ENCODE measurements at places on chromosomes 6 and 20.

GRCh38 chr6:41122918-41123317, 31.2 kb downstream of the TREML1 start:
- no peak for DNase-seq

DNA sequence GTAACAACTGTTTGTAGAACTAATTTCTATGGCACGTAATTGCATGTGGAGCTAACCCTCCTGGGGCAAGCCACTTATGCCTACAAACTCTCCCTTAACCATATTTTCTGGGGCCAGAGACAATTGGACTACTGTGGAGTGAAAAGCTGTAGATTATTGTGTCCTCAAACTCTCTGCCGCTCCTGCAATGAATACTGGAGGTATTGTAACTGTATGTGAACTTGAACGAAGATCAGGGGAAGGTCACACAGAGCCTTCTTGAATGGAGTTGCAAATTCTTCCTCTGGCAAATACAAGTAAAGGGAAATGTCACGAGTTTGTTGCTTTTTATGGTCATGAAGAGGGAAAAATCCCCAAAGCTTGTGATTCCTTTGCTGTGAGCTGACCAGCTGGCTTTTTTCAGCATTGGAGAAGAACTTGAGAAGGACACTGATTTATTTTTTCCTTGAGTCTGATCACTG, 18.2 kb downstream of the AKAP12 start:
- DNase-seq, result no peak

- DNase-seq, result no peak
These were observed 65.0 kb upstream of the VSTM2L start for GRCh38 chr20:37837924-37838323.

GRCh38 chr20:16955971-16956370, 207.8 kb downstream of the OTOR start:
- no peak for DNase-seq

DNA sequence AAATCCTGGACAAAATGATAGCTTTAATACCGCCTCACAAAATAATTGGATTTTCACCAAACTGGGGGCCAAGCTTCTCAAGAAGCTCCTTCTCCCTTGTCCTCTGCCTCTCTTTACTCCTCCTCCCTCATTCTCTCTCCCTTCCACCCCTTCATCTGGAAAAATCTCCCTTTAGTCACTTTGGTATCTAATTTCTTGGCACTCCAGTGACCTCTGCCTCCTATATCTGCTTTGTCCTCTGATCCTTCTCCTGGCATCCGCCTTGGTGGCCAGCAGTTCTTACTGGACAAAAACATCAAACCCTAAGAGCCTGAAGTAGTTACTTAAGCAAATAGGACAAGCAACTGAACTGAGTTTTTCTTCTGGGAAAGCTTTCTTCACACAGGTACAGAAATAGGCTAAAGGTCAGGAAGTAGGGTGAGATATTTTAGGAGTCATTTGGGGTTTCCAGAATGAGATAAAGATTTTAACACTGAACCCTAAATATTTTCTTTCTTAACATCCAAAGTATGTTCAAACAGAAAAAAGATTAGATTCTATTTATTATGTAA, 220.7 kb downstream of the ARHGAP18 start:
- no peak for DNase-seq

DNA sequence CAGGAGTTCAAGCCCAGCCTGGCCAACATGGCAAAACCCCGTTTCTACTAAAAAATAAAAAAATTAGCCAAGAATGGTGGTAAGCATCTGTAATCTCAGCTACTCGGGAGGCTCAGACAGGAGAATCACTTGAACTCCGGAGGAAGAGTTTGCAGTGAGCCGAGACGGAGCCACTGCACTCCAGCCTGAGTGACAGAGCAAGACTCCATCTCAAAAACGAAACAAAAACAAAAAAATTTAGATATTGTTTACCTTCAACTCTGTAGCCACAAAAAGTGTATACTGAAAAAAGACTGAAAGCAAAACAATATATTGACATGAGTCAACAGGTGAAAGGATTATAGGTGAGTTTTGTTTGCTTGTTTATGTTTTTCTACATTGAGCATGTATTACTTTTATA, 30.6 kb upstream of the TAB2 start:
- no peak for DNase-seq

DNA sequence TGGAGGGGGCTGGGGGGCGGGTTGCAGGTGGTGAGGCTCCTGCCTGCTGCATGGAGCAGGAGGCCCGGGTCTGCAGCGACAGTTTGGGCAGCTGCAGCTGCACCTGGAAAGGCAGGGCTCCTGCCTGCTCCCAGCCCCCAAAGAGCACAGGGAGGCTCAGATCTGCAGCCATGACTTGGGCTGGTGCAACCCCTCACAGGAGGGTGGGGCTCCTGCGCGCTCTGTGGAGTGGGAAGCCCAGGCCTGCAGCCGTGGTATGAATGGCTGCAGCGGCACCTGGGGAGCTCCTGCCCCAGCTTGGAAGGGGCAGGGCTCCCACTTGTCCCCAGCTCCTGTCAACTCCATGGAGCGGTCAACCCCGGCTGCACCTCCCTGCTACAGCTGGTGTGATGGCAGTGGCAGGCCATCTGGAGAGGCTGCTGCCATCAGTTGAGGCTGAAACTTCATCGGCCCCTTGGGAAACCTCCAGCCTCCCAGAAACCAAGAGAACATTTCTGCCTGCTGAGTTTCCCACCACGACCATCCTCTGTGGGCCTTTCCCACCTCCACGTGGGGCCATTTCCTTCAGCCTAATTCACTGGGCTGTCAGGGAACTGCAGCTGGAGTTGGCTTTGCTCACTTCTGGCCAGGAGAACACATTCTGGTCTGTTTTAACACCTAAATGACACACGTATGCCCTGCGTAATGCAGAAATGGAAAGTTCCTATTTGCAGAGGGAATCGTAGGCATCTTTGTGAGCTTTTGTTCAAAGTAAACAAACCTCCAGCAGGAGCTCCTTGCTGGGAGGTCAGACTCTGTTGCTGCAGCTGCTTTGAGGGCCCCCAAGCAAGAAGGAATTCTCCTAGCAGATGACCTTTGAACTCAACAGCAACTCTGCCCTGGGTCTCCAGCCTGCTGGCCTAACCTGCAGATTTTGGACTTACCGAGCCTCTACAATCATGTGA, 429.0 kb downstream of the PREX1 start:
- no peak for DNase-seq

DNA sequence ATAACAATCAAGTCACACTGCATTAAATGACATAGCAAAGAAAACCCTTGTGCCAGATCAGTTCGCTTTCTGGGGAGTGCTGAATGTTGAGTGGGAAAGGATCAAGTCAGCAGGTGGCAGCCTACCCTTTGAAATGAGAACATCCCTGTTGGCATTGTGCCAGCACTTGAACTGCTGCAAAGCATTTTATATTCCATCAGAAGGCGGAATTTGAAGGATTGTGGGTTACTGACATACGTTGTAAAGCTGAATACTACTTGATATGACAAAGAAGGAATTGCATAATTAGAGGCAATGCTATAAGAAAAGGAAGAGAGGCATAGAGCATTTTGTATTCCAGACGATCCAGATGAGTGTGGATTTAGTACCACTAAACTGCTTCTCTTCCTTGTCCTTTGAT, 26.5 kb downstream of the BCKDHB start:
- no peak for DNase-seq

GRCh38 chr6:32680055-32680454, 13.6 kb upstream of the HLA-DQB1 start:
- no peak for DNase-seq

GRCh38 chr6:111739257-111739696, 133.6 kb upstream of the TRAF3IP2 start:
- no peak for DNase-seq

DNA sequence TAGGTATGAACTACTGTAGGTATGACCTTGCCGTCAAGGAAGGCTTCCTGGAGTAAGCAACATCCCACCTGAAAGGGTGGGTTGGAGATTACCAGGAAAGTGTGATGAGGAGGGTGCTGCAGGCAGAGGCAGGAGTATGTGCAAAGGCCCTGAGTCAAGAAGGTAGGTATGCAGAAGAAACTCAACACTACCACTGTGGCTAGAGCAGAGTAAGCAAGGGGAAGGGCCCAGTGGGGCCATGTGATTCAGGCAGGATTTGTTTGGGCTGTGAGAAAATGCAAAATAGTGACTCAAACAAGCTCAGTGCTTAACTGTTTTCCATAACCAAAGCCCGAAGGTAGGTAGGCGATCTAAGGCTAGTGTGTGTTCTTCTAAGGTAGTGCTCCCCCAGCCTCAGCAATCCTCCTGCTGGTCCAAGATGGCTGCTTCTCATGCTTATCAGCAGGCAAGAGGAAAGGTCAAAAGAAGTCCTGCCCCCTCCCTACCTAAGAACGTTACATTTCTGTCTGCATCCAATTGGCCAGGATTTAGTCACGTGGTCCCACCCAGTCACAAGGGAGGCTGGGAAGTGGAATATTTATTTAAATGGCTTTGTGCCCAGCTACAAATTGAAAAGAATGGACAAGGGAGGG, 36.2 kb upstream of the HMGA1 start:
- no peak for DNase-seq

Measured in stimulated activated CD8-positive, alpha-beta memory T cell treated with anti-CD3 and anti-CD28 coated beads, Interleukin-2, amount 100 ng/mL, for 1 hour (primary cell).